ENCODE measurements at places on chromosomes 3 and 15. TPM values are rescaled to one million over a fixed set of nuclear protein-coding genes. Genes with fewer than 3 reads are reported as not detected.

The RHOV gene
- total RNA-seq = 0.50 TPM

The SEMA6D gene
- total RNA-seq = not detected

The GDPGP1 gene
- 8.3 TPM for total RNA-seq

The GOLGA6L10 gene
- 1.3 TPM for total RNA-seq

The LHFPL4 gene
- not detected for total RNA-seq

The RASSF1 gene
- 53.7 TPM for total RNA-seq

The NANOGP8 gene
- total RNA-seq = not detected

The LEKR1 gene
- total RNA-seq = 2.4 TPM

The DCP1A gene
- total RNA-seq = 33.1 TPM

The SLC27A2 gene
- 16.0 TPM for total RNA-seq

The PCSK6 gene
- 4.0 TPM for total RNA-seq

The RBP2 gene
- total RNA-seq = not detected

The LDHAL6B gene
- not detected for total RNA-seq

The C3orf18 gene
- 15.9 TPM for total RNA-seq

The GHSR gene
- total RNA-seq = not detected

The MRPL47 gene
- total RNA-seq = 70.4 TPM

The MESP2 gene
- not detected for total RNA-seq

The PLSCR5 gene
- not detected for total RNA-seq

The TNFAIP8L3 gene
- 0.82 TPM for total RNA-seq

The IGF2BP2 gene
- total RNA-seq = 0.41 TPM

The GOLGA6D gene
- total RNA-seq = not detected

The C3orf49 gene
- not detected for total RNA-seq

The AADACL2 gene
- total RNA-seq = not detected

The ASB14 gene
- not detected for total RNA-seq

The CCDC39 gene
- not detected for total RNA-seq

The KCNMB2 gene
- not detected for total RNA-seq

The STXBP5L gene
- total RNA-seq = not detected

The IL20RB gene
- 1.1 TPM for total RNA-seq

The ZNF620 gene
- 10.1 TPM for total RNA-seq

The SHISA5 gene
- 68.8 TPM for total RNA-seq

The GNAT1 gene
- not detected for total RNA-seq

The FILIP1L gene
- total RNA-seq = 0.35 TPM

The STRA6 gene
- 0.25 TPM for total RNA-seq

The EAF2 gene
- total RNA-seq = 13.9 TPM
